ENCODE measurements at places on chromosomes 4 and X.

GRCh38 chr4:62627141-62627540 lies 1427.0 kb downstream of the ADGRL3 start:
- no peak for DNase-seq

- peak; percentile 7 for DNase-seq
Observed at GRCh38 chrX:16212436-16212835, 45.2 kb downstream of the MAGEB17 start.

GRCh38 chr4:40395908-40396793 lies 61.0 kb downstream of the CHRNA9 start:
- no peak for DNase-seq

DNA sequence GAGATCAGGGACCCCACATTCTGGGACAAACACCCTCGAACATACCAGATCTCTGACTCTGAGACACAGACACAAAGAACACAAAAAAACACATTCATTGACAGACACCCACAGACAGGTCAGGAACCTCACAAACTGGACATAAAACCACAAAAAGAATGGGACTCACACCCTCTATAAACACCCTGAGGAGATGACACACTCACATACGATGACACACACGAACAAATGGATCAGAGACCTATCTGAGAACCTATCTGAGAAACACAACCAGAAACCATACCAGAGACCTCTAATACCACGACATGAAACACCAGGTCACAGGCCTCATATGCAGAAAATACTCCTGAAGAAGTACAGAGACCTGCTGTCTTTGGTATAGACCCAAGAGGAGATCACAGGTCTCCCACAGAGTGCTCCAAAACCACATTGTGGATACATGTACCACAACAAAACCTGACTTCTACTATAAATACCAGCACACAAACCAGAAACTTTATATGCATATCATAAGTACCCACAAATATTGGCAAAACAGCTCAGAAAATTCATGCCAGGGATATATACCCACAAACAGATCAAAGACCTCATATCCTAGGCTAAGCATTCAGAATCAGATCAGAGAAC lies 19.5 kb downstream of the SUV39H1 start:
- DNase-seq, result peak; percentile 7

GRCh38 chr4:54228056-54228527 lies 1.0 kb upstream of the PDGFRA start:
- peak; percentile 93 for DNase-seq

DNA sequence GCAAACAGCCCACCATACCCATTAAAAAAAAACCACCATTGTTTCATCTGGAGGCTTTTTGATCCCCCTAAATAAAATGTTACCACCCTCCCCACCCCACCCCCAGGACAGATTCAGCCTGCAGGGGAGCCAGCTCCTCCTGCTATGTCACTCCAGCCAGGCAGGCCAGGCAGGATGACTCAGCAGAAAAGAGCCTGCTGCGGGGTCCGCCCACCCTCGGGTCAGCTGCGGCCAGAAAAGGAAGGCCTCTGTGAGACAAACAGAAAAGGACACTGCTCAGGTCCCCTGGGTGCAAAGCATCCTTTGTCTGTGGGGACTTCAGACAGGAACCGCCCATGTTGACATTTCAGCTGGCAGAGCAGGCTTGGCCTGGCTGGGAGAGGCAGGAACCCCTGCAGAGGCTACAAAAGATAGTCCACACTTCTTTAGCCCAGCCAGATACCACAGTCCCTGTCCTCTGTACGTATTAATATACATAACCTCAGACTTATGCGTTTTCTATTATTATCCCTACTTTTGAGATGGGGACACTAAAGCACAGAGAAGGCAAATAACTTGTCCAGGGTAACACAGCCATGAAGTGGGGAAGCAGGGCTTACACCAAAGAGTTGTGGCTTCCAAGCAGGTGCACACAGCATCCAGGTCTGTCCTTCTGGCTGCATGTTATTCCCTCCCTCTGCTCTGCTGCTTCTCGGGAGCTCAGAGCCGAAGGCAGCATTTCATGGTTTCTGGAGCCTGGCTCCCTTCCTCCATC lies 147.7 kb downstream of the CPEB2 start:
- peak; percentile 91 for DNase-seq

DNA sequence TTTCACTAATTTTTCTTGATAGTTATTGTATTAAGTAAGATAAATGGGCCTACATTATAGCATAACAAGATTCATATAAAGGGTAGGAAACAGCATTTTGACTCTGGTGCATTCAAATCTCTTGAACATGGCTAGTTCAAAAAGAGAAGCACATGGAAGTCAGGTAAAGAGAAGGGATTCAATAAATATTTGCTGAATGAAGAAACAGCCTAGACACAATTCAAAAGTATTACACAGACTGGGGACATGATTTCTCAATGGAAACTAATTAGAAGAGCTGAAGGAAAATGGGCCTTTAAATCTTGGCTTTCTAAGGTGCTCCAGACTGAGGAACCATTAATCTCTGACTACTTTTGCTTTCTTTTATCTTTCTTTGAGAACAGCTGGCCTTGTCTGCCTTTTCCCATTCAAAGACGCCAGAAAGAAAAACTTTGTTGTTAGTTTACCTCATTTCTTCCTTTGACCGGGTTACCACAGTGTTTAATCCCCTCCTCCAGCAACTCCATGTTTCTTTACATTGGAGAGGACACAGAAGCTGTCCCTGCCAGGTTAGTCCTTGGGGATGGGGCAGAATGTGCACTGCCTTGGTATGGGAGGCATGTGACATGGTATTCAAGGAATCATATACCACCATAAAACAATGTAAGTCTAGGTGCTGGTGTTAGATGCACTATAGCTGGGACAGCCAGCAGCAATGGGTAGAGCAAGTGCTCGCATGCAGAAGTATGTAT lies 264.2 kb downstream of the CAMK2D start:
- DNase-seq, result peak; percentile 5

DNA sequence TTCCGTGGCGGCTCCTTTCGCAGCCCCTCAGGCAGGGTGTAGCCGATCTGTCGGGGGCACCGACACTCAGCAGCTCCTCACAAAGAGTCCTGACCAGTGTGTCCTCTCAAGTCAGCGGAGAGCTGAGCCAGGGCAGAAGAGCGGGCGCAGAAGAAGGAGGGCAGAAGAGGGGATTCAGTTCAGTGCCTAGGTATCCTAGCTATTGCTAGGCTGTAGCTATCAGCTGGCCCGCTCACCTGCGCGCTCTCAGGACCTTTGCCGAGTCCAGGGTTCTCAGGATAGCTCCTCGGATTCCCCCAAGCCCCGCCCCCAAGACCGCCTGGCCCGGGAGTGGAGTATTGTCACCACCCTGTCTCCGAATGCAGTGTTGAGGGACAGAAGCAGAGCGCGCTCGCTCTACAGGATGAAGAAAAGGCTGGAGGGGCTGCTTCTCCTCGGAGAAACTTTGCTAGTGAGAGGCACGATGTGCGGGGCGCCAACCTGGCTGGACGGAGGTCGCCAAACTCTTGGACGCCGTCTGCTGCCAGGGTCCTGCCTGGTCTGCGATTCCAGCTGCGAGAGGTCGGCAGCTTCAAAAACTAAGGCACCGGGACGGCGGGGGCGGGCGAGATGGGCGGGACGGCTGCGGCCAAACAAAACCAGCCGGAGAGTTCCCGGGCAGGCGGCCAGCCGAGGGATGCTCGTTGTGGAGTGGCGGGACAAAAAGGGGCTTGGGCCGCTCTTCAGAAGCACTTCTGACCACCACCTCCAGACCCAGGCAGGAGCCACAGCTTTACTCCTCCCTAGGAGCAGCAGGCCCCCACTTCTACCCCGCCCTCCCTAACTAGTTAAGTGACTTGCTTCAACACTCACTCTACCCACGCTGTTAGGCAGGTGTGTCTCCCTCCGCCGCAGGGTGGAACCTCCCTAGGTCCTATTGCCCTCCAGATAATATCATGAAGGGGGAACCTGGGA lies at the start of gene XKRX:
Gene XKRX (minus strand): TSS at position 258 of the 954 bp plus-strand sequence. CDS start 613 bp downstream, outside the sequence.
- DNase-seq, result peak; percentile 52

DNA sequence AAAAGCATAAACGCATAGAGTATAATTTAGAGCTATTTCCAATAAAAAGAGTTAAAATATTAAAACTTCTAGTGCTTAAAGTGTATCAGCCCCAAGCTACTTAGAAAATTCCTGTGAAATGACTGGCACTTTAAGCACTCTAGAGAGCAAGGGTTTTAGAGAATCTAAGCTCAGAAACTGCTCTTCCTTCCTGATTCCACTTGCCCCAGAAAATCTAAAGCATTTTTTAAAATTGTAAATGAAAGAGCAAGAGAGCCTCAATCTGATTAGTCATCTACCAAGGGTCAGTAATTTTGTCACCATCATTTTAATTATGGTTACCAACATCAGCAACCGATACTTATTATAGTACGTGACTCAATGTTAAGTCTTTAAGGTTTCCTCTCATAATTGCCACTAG lies 25.0 kb downstream of the CTPS2 start:
- DNase-seq, result no peak

- peak; percentile 68 for DNase-seq
Observed at GRCh38 chr4:123452616-123453015, 56.0 kb downstream of the SPRY1 start.

- DNase-seq, result no peak
Observed at GRCh38 chr4:186227744-186228513, 622 bp downstream of the KLKB1 start.

GRCh38 chr4:84957514-84958420 lies 8.7 kb downstream of the WDFY3 start:
- peak; percentile 61 for DNase-seq

GRCh38 chr4:13413729-13414437 lies 70.3 kb downstream of the RAB28 start:
- peak; percentile 13 for DNase-seq

- no peak for DNase-seq
Observed at GRCh38 chr4:153832720-153833287, 43.9 kb upstream of the SFRP2 start.

DNA sequence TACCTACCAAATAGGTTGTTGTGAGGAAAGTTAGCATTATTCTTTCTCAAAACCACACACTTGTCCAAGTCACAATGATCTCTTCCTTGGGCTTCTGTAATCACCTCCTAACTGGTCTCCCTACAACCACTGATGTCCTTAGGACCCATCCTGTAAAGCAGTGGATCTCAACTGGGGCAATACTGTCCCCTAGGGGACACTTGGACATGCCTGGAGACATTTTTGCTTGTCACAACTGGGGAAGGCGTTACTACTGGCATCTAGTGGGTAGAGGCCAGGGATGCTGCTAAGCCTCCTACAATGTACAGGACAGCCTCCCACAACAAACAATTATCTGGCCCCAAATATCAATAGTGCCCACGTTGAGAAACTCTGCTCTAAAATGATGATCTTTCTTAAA lies 118.7 kb upstream of the AP1S2 start:
- DNase-seq, result peak; percentile 11

GRCh38 chr4:67054896-67055295 lies 490.4 kb downstream of the CENPC start:
- peak; percentile 36 for DNase-seq

- no peak for DNase-seq
Observed at GRCh38 chr4:97349468-97350186, 793.6 kb downstream of the STPG2 start.

GRCh38 chr4:66688674-66689073 lies 856.6 kb downstream of the CENPC start:
- DNase-seq, result peak; percentile 62

- DNase-seq, result no peak
Observed at GRCh38 chr4:162403932-162404331, 240.1 kb upstream of the FSTL5 start.

DNA sequence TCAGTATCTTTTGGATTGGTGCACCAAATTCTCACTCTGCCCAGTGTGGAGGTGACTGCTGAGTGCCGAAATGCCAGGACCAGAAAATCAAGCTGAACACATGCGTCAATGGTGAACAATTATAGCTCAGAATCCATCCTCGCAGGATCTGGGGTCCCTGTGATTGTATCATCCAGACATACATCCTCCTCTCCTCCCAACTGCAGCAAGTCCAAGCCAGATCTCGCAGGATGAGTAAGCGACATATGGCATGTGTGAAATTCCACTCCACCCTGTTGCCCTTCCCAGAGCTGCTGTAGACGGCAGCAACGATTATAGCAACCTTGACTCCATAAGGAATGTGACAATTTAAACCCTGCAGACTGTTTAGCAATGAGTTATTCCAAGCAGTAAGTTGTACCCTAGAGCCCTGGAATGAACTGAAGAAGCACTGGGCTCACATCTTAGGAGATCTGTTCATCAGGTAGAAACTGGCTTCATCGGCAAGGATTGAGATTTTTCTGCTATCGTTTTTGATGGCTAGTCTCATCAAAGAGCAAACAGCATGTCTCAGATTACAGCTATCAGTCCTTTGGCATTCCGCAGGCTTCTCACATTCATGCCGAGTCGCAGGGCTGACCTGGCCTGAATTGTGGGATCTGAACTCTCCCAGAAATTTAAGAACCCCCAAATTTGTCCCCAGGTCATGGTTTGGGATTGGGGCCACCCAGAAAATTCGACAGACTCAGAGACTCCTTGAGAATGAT lies 35.5 kb upstream of the SORBS2 start:
- DNase-seq, result peak; percentile 34

DNA sequence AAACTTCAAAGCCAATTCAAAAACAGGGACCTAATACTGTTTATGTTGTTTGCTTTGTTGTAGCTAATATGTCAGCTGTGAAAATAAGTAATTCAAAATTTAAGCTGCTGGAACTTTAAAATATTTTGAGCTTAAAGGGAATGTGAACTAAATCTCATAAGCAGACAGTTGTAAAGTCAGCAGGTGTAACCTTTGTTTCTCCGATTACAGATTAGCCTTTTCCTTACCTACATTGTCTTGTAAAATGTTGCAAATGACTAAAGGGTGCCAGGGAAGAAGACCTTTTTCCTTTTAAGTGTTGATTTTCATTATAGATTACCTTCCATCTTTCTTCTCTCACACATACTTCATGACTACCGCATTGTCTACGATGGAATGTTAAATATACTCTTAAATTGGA lies 405.1 kb downstream of the KCNIP4 start:
- no peak for DNase-seq

GRCh38 chr4:53346920-53347852 lies 18.7 kb downstream of the SCFD2 start:
- peak; percentile 63 for DNase-seq

GRCh38 chr4:168723569-168723968 lies 226.7 kb downstream of the PALLD start:
- peak; percentile 23 for DNase-seq

- DNase-seq, result peak; percentile 74
Observed at GRCh38 chr4:143406523-143406922, 69.8 kb downstream of the GAB1 start.

DNA sequence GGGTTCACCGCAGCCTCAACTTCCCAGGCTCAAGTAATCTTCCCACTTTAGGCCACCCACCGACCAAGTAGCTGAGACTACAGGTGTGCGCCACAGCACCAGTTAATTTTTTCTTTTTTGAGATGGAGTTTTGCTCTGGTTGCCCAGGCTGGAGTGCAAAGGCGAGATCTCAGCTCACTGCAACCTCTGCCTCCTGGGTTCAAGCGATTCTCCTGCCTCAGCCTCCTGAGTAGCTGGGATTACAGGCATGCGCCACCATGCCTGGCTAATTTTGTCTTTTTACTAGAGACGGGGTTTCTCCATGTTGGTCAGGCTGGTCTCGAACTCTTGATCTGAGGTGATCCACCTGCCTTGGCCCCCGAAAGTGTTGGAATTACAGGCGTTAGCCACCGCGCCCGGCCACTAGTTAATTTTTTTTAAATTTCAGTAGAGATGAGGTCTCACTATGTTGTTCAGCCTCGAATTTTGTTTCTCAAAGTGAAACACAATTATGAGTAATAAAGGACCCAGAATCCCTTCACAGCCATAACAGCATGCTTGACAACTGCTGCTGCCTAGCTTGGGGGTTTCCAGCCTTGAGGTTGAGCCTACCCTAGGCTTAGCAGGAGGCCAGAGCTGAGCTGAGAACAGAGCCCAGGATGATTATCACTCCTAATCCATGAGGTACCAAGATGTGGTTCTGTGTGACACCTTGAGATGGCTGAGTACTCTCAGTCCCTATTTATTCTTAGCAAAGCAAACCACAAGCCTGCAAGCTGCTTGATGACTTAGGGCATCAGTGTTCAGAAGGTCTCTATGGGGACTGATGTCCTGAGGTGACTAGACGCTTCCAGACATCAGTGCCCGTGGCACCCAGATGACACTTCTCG lies 41.6 kb upstream of the NKRF start:
- no peak for DNase-seq
